Endothelial cell of umbilical vein (primary cell): ENCODE measurements at places on chromosomes 5 and 9.
A peak's percentile ranks its signal among the peaks of the same experiment; 100 is the strongest.

DNA sequence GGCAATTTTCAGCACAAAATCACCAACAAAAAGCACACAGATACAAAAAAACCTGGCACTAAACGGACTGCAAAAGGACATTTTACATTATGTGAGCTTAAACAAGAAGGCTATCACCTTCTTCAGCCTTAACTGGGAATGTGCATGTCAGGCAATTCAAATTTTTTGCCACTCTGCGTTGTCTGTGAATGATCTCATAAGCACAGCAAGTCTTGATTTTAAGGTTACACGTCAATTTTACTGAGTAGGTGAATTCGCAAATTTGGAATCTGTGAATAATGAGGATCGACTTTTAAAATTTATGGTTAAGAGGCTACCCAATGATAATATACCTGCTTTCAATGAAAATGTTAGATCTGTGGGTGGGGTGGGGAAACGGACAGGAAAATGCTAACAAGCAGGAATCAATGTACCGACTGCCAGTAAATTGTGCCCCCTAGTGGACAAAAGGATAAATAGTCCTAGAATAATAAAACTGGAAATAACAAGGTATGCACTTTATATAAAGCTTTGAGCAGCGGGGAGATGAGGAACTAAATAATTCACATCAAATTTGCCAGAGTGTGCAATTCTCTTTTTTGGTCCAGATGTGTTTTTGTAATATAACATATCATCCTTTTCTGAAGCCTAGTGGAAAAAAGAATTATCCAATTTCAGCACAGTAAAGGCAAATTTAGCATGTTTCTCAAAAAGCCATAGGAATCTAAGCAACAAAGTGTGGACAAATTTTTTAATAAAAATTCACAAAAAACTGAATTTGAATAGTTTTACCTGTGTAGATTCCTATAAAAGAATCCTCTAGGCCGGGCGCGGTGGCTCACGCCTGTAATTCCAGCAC is 20.5 kb downstream of the EQTN start:
- DNase-seq = peak; percentile 72

DNA sequence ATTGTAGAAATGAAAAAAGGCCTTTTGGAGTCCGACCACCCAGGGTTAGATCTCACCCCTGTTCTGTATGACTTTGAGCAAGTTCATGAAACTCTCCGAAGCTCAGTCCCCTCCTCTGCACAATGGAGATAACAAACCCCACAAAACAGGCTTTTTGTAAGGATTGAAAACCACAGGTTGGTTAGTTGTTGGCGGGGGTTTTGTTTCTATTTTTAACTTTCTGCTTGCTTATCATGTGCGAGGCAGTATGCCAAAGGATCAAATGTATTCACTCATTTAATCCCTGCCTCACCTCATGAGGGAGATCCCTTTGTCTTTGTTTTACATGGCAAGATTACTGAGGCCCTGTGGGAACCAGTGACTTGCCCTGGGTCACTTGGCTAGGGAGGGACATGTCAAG is 539.1 kb downstream of the CDK5RAP2 start:
- DNase-seq = no peak

- DNase-seq = peak; percentile 68
These were observed 39.2 kb upstream of the NEK6 start for GRCh38 chr9:124218438-124218982.

DNA sequence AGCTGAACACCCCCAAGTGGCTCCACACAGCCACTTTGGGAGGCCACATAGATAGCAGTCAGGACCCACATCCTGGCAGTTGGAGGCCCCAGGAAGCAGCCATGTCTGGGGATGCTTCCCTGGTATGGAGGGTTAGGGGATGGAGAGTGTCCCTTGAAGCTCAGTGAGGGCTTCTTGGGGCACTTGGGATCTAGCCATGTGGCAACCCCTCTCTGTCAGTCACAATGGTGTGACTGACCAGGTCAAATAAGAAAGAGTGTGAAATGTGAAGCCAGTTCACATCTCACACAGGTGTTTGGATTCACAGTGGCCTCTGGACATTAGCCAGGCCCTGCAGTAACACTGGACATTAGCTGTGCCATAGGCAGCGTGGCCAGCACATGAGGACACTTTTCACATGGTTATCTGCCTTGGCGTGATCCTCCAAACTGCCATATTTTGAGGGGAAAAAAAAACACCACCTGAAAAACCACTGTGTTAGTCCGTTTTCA is 53.9 kb upstream of the IL17B start:
- no peak for DNase-seq

GRCh38 chr9:16154521-16155078 is 601.8 kb downstream of the CCDC171 start:
- DNase-seq = peak; percentile 40

DNA sequence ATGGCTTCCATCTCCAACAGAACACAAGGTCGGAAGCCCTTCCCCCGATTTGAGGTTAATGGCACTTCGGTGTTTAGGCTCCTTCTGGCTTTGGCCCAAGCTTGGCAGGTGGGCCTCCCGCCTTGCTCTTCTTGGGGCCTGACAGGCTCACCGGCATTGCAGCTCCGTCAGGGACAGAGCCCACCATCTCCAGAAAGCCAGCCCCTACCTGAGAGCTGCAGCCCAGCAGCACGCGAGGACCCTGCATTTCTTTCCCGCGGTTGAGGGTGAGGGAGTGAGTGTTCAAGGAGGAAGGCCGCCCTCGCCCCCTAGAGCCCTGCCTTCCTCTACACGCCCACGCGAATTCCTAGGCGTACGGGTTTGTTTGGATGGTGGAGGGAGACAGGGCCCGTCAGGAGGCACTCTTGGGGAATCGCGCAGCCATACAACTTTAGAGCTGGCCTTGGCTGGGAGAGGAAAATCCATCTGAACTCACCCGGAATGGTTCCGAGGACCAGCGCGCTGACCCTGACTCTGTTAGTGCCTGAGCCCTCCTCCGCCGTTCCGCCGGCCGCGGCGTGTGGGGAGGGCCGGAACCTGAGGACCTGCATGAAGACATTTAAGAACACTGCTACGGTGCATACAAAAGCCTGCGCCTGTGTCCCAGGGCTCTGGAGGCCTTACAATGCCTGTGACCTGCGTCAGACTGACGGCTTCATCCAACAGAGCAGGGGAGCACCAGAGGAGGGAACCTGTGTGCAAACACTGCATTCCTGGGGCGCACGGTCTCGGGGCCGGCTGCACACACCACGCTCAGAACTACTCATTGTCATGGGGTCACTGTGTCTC is 73.8 kb downstream of the MRPL36 start:
- DNase-seq = no peak

DNA sequence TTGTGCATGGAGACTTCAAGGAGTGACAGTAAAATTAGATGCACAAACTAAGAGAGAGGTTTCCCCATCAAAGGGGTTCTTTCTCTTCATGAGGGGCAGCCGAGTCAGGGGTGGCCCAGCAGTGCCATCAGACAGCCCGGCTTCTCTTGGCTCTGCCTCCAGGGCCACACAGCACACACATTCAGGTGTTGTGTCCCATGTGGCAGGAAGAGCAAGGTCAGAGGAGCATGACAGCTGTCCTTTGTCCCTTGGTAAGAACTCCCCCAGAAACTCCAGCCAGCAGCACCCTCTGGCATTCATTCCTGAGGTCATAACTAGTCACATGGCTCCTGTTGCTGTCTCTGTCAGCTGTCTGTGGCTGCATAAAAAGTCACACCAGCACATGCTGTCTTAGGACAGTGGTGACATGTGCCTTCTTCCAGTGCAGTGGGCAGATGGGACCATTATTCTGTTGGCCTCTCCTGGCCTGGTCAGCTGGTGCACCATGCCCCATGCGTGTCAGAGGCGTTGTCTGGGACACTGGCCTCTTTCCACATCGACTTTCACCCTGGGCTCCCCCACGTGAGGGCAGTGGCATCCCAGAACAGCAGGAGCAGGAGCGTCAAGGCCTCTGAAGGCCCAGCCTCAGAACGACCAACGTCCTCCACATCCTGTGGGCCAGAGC is 78.4 kb upstream of the OTULINL start:
- no peak for DNase-seq

GRCh38 chr9:68932458-68932857 is 81.5 kb downstream of the PRKACG start:
- DNase-seq = no peak

GRCh38 chr5:173903396-173904140 is 15.4 kb downstream of the CPEB4 start:
- DNase-seq = no peak

DNA sequence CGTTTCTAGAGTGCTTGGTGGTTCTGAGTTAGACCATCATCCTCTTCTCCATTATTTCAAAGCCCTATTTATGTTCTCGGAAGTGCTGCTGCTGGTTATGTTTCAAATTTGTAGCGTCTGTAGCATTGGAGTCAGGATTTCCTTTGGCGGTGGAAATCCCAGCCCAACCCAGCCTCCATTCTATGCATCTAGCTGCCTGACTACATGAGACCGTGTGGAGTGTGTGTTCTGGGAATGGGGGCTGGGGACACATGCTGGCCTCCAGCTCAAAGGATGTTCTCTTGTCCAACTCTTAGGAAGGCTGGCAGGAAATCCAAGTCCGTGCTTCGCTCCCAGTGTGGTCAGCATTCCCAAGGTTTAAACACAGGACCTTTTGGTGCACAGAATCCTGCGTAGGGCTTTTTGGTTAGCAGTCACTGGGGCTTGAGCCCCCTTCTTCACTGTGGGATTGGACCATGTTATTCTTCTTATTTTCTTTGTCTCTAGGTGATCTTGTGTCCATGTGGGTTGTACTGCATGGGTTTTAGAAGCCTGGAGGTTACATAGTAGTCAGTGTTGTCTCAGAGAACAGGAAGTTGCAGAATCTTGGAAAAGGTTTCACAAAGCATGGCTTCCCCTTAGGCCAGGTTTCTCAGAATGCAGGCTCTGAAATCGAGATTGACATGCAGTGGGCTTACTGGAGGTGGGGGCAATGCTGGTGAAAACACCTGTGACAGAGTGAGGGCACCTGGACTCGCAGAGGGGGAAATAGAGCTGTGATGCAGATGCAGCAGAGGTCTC is 132.2 kb downstream of the ARHGAP26 start:
- no peak for DNase-seq

- no peak for DNase-seq
These were observed 4.2 kb upstream of the SUB1 start for GRCh38 chr5:32581010-32581785.

GRCh38 chr9:110688329-110688728 is 19.7 kb downstream of the MUSK start:
- no peak for DNase-seq

- DNase-seq = no peak
These were observed 117.8 kb upstream of the LHFPL2 start for GRCh38 chr5:78766412-78766762.

DNA sequence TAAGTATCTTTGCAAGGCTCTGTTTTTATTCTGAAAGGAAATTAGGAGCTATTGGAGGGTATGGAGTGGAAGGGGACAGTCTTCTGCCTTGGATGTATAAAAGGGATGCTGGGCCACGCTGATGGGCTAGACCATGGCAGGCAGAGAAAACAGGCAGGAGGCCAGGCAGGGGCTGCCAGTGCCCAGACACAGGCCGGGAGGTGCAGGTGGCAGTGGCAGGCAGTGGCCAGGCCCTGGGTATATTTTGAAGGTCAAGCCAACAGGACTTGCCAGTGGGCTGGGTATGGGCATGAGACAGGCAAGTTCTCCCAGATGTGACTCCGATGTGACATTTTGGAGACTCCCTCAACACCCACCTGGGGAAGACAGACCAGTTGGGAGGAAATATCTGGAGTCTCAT is 131.9 kb downstream of the KCNIP1 start:
- no peak for DNase-seq

GRCh38 chr9:88971131-88971960 is 19.9 kb upstream of the S1PR3 start:
- no peak for DNase-seq

GRCh38 chr9:93456504-93456903 is 3.1 kb upstream of the FAM120AOS start:
- DNase-seq = no peak

- DNase-seq = peak; percentile 78
These were observed 40.2 kb downstream of the NFIB start for GRCh38 chr9:14273696-14274121.

DNA sequence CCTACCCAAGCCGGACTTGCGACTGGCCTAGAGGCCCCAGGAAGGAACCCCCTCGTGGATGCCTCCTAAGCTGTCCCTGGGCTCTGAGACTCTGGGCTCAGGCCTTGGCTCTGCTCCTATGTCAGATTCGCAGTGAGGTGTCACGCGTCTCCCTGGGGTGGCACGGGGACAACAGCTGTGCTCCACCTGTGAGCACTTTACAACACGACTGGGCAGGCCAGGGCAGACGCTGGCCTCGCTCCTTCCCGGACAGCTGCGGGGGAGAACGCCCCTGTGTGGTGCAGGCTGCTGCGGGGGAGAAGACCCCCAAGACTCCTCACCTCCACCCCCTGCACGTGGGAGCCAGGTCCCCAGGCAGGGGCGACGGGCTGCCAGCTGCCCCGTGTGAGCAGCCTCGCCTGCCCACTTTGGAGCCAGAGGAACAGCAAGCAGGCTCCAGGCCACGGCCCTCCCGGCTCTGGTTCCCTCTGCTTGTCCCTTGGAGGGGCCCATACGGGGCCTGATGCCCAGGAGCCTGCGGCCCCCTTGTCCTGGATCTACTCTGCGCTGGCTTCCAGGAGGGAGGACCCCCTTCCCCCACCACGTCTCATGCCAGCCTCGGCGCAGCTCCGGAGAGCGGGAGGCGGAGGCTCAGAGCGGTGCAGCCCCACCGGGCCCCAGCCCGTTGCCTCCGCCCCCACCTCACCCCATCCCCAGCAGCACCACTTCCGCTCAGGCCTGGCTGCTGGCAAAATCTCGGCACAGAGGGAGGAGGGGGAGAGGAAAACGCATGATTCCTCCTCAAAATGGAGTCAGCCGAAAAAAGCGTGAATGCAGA is 36.0 kb downstream of the SARDH start:
- DNase-seq = no peak

GRCh38 chr9:104784098-104784497 is 20.2 kb downstream of the NIPSNAP3B start:
- no peak for DNase-seq

DNA sequence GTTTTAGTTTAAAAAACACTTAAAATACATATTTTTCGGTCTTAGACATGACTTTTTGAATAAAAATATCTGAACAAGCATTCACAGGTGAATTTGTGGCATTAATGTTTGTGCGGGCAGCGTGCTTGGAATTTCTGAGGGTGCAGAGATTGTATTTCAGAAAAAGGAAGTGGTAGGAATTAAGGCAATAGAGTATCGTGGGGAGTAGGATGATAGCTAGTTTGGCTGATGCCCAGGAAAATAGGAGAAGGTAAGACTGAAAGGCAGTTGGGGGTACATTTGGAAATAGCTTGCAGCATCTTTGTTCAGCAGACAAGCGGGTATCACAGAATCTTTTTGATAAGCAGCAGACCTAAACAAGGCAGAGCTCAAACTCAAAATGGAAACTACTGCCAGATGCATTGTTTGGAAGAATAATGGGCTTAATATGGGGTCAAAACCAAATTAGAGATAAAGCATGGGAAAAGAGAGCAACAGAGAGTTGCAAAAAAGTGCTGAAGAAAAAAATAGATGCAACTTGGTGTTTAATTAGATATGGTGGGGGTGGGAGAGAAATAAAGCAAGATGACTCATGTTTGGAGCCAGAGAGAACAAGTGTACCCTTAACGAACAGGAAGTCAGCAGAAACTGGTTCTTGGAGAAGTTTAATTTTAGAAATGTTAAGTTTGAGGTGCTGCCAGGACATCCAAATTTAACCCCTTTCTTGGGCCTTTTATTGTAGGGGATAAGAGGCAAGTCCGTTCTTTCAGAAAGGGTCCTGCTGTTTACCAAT is 85.7 kb upstream of the ARRDC3 start:
- no peak for DNase-seq
